ENCODE measurements at places on chromosomes 7 and 10. TPM values are rescaled to one million over a fixed set of nuclear protein-coding genes. Genes with fewer than 3 reads are reported as not detected.

DNA sequence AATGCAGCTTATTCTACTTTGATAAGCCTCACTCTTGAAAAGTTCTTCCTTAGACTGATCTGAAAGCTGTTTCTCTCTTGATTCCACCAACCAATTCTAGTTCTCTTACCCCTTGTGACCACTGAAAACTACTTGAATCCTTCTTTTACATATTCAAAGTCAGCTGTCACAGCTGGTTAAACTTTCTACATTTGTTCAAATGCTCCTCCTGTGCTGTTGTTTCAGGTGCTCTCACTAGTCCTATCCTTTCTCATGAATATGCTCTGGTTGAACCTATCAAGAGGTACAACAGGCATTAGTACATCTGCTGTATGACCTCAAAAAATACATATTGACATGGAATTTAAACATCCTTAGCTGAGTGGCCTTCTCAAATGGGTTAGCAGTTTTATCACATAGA is 91.5 kb downstream of the MYO3A start:
- no peak for DNase-seq

GRCh38 chr7:74026903-74027682 is 880 bp upstream of the ELN start:
- peak; percentile 32 for DNase-seq

GRCh38 chr7:152145853-152146466 is 120.5 kb downstream of the GALNT11 start:
- DNase-seq = no peak

- DNase-seq = no peak
Measured at GRCh38 chr10:63384001-63384400, 81.8 kb downstream of the JMJD1C start.

DNA sequence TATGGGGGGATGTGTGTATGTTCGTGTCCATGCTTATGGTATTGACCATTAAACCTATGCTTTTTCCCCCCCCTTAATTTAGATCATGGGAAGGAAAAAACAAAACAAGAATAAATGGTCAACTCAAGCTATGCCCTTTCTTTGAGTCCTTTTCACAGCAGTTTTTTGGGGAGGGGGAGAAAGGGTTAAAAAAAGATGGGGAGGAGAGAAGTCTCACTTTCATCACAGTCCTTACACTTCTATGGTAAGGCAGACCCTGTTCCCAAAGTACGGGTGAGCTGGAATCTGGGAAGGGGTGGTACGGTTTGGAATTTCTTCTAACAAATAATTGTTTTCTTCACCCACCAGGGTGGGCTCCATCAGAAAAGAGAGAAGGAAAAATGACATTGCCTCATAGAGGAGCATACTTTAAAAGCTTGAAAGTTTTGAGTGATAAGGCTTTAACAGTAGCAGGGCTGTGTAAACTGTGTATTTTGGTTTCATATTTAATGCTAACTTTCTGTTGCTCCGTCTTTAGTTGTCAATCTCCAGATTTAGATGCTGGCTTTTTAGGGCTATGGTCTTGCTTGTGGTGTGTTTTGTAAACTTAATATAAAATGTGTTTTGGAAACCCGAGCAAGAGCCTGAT is 180.1 kb downstream of the TCF7L2 start:
- no peak for DNase-seq

DNA sequence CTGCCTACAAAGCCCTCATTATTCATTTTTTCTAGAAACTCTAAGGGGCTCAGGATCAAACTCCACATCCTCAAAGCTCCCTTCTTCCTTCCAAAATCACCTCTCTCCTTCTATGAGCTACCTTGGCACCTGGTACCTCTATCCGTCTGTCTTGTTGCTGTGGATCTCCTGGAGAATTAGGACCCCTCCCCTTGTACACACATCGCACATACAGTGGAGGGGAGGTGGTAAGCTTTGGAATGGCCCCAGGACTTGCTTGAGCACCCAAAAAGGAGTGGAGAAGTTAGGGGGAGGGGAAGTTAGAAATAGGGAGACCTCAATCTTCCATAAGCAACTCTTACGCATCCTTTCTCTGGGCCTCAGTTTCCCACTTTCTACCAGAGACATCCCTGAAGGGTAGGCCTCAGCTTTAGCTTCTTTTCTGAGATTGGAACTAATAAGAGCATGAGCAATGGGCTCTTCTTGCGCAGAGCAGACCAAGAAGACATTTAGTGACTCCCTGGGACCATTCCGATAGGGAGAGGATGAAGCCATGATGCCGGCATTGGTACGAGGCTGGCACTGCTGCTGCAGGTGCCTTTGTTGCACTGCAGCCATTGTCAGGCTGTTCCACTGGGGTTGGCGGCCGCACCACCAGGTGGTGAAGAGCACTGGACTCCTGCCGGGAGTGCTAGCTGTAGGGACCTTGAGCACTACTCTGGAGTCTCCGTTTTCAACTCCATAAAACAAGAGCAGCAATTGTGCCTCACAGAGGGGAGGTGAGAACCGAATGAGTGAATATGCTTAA is 4.5 kb downstream of the CYP26C1 start:
- no peak for DNase-seq

GRCh38 chr7:77467408-77467807 is 51.3 kb upstream of the GSAP start:
- DNase-seq = peak; percentile 52

GRCh38 chr10:43234471-43235041 is 32.3 kb downstream of the RASGEF1A start:
- no peak for DNase-seq

- no peak for DNase-seq
Measured at GRCh38 chr7:98107313-98107721, 655 bp downstream of the LMTK2 start.

DNA sequence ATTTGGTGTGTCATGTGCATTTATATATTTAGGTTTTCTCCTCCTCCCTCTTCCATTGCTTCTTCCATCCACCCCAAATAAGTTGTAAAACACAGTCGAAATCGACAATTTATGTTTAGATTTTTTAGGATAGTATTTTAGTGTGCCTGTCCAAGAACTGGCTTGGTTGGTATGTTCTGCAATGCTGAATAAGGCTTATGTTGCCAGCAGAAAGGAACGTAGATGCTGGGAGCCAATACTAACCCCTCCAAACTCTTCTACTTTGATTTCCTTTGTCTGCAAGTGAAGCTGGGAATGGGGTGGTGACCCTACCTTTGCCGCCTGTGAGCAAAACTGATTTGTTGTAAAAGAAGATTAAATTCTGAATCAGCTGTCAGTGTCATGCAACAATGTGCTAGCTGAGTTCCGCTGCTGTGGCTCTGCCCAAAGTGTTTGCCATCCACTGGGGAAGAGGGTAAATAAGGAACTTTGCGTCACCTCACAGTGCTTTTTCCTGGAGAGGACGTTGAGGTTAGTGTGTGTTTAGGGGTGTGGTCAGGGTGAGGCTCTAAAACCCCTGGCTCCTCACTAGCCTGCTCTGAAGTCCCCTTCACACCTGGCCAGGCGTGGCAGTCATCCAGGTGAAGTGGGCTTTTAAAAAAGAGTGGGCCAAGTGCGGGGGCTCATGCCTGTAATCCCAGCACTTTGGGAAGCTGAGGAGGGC is 44.4 kb downstream of the TACC2 start:
- DNase-seq = no peak

GRCh38 chr10:122327237-122328206 is 47.0 kb upstream of the PLEKHA1 start:
- no peak for DNase-seq

DNA sequence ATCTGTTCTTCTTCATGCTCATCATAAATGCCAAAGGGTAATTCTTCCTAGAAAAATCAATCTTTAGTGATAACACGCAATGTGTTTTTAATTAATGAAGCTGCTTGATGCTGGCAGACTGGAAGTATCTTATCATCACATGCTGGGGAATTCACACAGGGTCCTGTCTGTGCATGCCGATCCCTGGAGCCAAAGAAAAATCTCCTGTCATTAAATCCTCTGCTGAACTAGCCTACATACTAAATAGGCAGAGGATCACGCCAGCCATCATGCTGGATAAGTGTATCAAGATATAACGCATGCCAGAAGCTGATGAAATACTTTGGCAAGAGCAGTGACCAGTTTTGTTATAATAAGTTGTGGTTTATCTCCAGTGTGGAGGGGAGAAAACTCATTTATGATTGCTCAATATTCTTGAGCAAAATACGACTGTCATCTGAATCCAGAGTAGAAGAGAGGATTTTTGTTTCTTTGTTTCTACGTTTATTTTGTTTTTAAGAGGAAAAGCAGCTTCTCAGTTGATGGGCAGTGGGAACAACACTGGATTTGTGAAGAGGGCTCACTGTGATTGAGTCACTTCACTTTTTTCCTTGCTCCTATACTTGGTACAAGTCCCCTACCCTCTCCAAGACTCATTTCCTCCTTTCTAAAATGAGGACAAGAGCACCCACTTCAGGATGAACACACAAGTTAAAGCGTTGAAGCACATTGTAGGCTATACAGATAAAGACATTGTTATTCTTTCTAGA is 649.1 kb downstream of the TNS3 start:
- DNase-seq = peak; percentile 67

- no peak for DNase-seq
Measured at GRCh38 chr10:20059084-20059835, 243.0 kb downstream of the PLXDC2 start.

GRCh38 chr10:68135362-68135761 is 26.1 kb downstream of the MYPN start:
- DNase-seq = no peak

GRCh38 chr10:6738112-6738768 is 158.2 kb upstream of the PRKCQ start:
- DNase-seq = no peak

- DNase-seq = no peak
Measured at GRCh38 chr7:13989126-13989948, at the start of gene ETV1. ETV1 (minus strand) TSS chr7:13989666; CDS start chr7:13989052, 614 bp downstream.

CDC14C gene
- not detected for polyA plus RNA-seq

STOX1 gene
- 2.5 TPM for polyA plus RNA-seq

MGAM2 gene
- 0.04 TPM for polyA plus RNA-seq

CPA4 gene
- polyA plus RNA-seq = 2.2 TPM

KMT2E gene
- 35.1 TPM for polyA plus RNA-seq

NEUROD6 gene
- 0.09 TPM for polyA plus RNA-seq

DYDC2 gene
- not detected for polyA plus RNA-seq

FGFR2 gene
- 0.54 TPM for polyA plus RNA-seq

All from forelimb muscle (tissue), 1 donor.